ENCODE measurements at places on chromosomes 5 and 9.

DNA sequence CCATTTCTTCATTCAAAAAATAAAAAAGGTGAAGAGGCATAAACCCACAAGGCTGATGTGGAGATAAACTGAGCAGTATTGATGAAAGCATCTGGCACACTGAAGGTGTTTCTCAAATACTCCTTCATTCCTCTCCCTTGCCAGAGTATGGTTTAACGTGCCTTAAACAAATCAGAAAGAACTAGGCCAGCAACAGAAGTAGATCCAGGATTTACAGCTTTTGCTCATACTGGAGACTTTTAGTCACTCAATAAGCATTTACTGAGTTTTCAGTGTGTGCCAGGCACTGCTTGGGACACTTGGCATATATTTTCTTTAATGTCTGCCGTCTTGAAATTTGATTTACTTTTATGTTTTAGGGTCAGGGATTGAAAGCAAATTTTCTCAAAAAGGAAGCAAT, 53.0 kb downstream of the BNC2 start:
- DNase-seq, result no peak

DNA sequence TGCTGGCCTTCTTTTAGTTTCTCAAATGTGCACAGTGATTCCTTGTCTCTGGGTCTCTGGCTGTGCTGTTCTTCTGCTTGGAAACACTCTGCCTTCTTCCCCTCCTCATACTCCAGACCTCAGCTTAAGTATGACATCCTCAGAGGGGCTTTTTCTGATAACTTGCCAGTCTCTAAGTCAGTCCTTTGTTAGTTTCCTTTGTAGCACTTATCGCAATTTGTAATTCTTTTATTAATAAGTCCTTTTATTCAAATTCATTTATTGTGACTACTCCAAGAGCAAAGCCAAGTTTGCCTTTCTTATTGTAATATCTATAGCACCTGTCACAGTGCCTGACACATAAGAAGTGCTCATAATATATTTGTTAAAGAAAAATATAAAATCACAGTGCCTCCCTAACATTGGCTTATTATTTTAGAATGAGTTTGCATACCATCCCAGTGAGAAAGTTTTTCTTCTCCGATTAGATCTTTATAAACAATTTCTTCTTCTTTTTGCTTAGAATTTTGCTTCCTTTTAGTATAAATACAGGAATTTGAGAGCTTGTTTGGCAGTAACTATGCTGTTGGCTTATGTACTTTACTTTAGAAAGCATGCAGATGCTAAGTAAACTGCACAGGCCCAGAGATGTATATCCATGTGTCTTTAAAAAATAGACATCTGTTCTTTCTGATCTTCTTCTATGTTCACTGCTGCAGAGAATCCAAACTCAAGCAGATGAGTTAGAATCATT, 198.0 kb downstream of the GAS1 start:
- no peak for DNase-seq

DNA sequence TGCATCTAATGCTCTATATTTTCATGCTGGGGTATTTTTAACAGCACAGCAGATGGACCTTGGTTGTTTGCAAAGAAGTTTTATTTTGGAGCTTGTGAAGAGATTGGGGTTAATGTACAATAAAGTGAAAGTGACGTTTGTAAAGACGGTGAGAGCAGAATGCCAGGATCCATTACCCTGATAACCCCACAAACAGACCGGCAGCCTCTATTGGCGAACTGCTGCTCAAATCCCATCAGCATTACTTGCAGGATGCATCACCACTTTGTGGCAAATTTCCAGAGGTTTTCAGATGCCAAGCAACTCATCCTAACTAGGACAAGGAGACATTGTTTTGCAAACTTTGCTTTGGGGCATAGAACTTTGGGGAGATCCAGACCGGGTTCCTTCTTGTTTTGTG, 383.3 kb upstream of the ZNF462 start:
- no peak for DNase-seq

GRCh38 chr5:91224456-91224855, 158.7 kb downstream of the ARRDC3 start:
- DNase-seq, result no peak

DNA sequence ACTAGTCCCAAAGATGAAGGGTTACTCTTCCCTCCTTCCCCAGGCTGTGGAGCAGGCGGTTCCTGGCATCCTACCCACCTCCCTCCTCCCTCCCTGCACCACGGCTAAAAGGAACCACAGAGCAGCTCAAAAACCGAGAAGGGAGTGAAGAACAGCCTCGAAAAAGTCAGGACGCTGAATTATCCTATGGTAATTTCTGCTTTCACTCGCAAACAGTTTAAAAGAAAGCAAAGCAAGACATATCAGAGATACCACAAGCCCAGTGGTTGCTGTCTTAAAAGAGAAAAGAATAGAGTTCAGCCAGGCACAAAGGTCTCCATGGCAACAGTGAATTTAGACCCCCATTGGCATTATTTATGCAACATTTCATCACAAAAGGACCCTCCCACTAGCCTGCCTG, 315.4 kb downstream of the CTNND2 start:
- no peak for DNase-seq

GRCh38 chr9:77575785-77576184, 72.3 kb downstream of the GNA14 start:
- no peak for DNase-seq

DNA sequence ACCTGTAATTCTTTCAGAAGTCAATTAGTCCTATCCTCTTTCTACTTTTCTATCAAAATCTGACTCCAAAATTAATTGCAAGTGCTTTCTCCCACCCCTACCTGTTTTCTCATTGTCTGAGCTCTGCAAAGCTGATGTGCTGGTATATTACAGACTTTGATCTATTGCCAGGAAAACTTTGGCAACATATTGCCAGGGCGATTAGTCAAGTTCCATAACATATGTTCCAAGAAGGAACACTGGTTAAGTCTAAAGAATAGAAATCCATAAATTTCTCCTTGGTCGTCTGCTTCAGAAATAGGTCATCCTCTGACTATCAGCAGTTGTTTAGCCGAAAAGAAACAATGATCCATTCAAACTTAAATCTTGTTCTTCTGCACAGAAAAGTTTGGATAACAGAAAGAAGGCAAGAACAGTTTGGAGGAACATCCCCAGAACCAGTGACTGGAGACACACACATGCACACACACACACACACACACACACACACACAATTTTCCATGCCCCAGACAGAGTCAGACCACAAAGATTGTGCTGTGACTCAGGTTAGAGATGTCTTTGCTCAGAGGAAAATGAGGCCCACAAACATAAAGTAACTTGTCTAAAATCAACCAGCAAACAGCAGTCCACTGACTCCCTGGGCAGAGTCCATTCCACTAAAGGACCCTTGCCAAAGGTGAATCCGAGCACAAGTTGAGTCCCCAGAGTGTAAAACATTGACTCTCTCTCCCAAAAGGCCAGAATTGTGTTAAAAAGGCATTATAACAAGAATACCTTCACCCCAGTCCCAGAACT, 202.1 kb downstream of the DEPDC1B start:
- DNase-seq, result no peak

DNA sequence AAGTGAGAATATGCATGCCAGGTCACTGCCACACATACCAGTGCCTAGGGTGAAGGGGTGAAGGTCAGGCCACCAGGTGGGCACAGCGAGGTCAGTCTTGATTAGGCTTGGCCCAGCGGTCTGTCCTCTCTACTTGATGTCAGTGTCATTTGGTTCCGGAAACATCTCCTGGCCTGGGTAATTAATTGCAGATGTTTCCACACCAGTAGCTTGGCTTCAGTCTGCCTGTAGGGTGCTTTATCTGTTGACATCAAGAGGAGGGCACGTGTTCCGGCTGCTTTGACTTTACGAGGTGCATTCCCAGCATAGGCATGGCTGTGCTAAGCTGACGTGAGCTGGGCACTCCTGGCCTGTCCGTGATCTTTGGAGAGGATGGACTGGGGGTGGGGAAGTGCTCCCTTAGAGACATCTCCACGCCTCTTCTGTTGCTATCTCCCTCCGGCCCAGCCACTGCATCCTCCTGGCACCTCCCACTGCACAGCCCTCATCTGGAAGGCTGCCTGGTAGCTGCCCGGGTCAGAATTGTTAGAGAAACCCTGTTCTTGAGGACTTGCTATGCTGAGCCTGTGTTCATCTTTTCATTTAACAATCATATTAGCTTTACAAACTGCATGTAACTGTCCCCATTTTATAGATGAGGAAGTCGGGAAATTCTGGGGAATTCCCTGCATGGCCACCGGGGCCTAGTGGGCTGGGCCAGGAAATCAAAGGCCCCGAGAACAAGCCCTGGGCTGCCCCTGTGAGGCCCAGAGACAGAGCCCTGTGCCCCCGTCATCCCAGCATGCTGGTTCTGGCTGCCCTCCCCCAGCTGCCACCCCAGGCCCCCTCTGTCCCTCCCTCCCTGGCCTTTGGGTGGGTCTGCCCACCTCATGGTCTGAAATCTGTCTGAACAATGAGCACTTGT, 29.1 kb downstream of the JADE2 start:
- DNase-seq, result no peak

GRCh38 chr5:65563777-65564176, 681 bp downstream of the PPWD1 start:
- DNase-seq, result no peak

DNA sequence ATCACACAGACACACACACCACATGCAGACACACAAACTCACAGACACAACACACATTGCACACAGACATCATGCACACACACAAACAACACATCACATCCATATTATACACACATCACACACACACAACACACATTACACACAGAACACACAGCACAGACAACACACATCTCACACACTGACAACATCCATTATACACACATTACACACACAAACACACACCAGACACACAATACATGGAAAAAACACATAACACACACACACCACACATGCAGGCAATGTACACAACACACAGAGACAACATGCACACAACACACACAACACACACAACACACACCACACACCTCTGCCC, 4.8 kb upstream of the CCDC187 start:
- no peak for DNase-seq

GRCh38 chr9:38278457-38278856, 114.0 kb upstream of the ALDH1B1 start:
- no peak for DNase-seq

DNA sequence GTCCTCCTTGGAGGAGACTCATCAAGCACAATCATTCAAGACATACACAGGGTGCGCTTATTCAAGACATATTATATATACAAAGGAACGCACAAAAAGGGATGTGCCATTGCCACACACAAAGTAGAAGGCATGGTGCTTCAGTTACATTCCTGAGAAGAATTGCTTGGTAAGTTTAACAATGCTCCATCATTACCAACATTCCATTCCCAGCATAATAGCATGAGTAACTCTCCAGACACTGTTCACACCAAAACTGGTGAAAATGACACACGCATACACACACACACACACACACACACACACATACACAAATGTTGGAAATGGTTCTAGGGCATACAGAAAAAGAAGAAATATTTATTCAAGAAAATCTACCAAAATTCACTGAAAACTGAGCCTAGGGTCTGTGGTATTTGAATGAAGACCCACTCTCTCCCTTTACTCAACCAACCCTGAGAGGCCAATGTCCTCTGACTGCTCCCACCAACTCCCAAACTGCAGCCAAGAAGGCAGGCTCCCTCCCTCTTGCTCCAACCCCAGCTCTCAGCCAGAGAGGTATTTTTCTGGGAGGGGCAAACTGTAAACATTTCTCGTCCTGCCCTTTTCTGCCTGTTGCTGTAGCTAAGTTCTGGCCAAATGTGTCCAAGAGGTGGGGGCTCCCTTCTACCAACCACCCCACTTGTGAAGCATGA, 19.9 kb downstream of the UGT3A1 start:
- no peak for DNase-seq

- no peak for DNase-seq
Measured at GRCh38 chr9:124551472-124552272, 44.5 kb upstream of the NR5A1 start.

DNA sequence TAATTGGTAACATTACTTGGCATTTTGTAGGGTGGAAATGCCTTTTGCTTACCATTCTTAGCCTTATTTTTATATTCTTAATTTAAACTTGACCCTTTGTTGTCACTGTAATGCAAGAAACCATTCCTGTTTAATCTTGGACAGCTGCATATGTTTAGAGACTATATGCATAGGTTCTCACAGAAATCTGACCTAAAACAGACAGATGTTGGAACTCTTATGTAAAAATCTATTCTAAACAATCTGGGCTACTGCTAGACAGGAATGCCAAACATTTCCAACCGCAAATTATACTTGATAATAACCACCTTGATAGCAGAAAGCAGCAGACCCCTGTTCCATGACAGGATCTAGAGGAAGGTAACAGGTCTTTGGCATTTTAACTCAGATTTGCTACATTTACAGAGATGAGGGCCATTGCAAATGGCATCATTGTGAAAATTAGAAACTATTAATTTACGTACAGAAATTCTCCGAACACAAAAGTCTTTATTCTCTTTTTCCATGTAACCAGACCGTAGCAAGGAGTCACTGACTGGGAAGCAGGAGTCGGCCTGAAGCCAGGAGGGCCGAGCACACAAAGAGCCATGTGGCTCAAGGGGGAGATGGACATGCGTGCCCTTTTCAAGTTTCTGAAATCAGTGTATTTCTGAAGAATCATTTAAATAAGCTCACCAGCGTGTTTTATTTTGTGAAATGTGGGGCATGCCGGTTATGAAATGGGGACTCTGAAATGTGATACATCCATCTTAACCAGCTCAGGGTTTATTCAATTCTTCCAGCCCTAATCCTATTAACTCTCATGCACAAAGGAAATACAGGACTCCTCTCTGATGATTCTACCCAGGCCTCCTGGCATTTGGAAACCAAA, 139.3 kb downstream of the AOPEP start:
- DNase-seq, result no peak

DNA sequence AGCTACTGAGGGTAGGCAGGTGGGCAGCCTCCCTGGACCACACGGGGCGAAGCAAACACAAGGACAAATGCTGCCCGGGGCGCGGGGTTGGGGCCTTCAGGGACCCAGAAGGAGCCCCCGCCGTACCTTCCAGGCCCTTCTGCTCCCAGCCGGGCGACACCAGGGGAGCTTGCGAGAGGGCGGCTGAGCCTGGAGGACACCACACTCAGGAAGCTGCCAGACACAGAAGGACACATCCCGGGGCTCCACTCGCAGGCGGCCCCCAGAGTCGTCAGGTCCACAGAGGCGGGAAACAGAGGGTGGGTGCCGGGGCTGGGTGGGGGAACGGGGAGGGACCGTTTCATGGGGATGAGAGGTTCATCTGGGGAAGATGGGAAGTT, 58.5 kb upstream of the UBAC1 start:
- no peak for DNase-seq

- DNase-seq, result no peak
Measured at GRCh38 chr5:54821445-54822323, 163.7 kb downstream of the ESM1 start.

DNA sequence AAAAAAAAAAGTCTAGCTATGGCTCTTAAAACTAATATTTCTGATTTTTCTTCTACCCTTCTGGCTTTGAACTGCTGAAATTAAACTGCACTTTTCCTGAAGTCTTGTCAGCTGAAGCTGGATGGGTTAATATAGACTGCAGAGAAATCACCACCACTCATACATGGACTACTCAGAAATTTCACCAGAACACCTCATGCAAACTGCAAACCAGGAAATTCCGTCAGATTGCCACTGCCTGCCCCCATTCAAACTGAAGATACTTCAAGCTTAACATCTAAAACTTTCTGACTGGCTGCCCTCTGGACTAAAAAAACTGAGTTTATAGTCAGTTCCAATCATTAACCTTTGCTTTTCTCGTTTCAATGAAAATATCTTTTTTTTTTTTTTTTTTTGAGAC, 11.6 kb upstream of the ANXA2R start:
- no peak for DNase-seq

GRCh38 chr9:93668261-93668871, 92.0 kb downstream of the PHF2 start:
- DNase-seq, result peak; percentile 19
